ENCODE measurements at places on chromosomes 2 and 18.

DNA sequence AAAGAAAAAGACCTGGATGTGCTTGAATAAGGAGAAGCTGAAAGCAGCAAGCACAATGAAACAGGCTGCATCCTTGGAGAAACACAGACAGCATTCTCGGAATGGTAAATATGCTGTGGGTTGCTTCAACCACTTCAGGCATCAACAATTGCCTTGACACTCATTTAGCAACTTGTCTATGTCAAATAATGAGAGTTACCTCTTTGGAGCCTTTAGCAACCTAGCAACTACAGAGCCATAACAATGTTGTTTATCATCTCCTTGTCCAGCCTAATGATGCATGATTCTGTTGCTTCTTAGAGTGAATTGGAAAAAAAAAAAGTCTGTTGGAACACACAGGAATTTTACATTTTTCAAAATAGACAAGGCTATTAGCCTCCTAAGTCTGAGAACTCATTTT lies 410.6 kb downstream of the PIK3C3 start:
- DNase-seq: no peak

- DNase-seq: no peak
Measured at GRCh38 chr2:195561116-195561921, 95.7 kb upstream of the SLC39A10 start.

GRCh38 chr2:45754131-45755010 lies 102.9 kb downstream of the PRKCE start:
- no peak for DNase-seq

DNA sequence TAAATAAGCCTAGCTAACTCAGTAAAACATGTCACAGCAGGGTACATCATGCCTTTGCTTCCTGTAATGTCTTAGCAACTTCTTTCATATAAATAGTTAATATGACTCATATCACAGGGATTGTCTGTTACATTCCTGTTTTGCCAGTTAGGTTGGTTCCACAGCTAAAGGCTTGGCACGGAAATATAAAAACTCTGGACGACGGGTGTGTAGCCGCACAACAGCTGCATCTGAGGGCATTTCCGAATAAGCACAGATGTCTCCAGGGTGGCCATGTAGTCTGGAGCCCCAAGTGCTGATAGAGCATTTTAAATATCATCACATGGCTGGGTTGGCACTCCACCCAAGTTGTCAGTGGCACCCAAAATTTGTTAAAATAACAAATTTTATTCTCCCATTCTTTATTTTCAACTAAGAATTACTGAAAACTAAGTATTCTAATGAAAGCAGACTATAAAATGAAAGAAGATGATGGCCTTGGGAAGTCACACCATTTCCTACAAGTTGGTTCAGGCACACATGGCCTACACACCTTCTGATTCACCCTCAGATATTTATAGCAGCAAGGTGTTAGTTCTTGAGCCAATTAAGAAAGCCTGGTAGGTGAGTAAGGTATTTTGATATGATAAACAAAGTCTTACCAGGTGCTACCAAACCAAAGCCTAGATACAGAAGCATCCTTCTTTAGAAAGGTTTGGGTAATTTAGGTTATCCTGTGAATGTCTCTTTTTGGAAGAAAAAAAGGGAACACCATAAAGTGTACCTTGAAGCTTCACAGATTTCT lies 61.8 kb upstream of the STK17B start:
- no peak for DNase-seq

DNA sequence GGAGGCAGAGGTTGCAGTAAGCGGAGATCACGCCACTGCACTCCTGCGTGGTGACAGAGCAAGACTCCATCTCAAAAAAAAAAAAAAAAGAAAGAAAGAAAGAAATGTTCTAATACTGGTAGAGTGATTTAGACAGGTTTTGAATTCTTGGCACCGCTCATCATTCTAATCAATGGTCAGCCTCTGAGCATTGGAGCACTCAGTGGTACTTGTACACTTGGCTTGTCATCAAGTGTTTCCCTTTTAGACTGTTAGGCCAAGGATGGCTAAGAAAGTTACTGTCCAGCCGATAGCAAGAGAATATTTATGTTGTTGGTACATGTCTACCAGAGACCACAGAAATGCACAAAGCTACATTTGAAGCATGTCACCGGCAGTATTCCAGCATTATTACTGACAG lies 444.1 kb upstream of the RAB12 start:
- DNase-seq: no peak

GRCh38 chr2:158179660-158180059 lies 78.0 kb downstream of the UPP2 start:
- DNase-seq: no peak

- no peak for DNase-seq
Measured at GRCh38 chr2:134103196-134103595, 150.7 kb upstream of the MGAT5 start.

DNA sequence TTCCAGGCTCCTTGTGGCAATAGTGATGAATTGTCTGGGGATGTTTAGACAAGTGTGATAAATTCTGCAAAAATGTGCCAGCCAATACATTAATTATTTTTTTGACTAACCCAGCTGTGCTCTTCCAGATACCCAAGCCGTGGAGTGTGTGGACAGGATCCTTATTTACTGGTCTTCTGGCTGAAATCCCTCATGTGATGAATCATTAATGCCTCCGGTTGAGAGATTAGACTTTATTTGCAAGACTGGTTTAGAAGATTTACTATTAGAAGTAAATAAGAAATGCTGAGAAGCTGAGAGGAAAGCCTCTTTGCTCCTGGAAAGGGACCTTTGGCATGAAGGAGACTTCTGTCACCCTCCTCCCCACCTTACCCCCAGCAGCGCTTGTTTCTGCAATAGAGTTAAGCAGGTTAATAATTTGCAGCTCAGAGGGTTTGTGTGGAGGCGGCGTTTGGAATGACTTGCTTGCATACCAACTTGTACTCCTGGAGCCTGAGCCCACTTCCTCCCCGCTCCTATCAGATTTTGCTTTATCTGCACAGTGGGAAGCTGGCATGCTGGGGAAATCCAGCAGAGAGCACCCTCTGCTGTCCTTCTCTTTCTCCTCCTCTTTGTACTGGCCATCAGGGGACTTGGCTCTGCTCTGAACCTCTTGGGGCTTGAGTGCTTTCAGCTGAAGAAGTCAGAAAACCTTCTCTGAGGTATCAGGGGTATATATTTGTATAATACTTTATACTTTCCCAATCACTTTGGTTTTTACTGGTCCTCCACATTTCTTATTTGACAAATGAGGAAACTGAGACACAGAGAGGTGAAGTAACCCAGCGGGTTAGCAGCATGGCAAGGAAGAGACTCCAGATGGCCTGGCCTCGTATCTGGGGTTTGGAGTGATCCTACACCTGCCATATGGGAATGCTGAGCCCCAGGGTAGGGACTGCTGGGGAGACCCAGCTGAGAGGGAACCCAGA lies 16.3 kb downstream of the SLC3A1 start:
- DNase-seq: no peak

- no peak for DNase-seq
Measured at GRCh38 chr2:38260972-38261371, 116.1 kb downstream of the ATL2 start.

DNA sequence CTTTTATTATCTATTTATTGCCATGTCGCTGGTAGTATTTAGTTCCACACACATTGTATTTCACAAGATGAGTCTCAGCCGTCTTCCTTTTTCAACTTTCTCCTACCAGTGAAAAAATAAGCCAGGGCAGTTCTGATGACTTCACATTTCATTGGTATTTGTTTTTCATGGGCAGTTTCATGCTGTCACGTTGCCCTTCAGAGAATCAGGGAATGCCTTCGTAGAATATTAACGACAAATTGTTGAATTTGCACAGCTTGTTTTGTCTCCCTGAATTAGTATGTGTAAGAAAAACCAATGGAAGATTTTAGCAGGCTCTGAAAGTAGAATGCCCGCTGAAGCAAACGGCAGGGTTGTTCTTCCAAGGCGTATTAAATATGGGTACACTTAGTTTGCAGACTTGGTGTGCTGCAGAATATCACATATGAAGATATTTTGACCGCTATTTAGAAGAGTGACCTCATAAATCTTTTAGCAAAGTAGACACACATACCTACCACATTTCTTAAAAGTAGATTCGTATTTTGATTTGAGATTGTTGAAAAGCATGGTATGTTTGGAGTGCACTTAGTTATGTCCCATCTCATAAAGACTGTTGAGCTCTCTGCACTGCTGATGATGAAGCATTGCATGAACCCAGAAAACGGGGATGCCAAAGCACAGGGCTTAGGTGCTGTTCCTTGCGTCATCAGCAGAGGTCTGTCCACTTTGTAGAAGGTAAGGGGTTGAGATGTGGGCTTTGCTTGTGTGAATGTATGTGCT lies 2.9 kb downstream of the NEDD4L start:
- DNase-seq: no peak

GRCh38 chr2:145593991-145594614 lies 1074.2 kb upstream of the ZEB2 start:
- no peak for DNase-seq

DNA sequence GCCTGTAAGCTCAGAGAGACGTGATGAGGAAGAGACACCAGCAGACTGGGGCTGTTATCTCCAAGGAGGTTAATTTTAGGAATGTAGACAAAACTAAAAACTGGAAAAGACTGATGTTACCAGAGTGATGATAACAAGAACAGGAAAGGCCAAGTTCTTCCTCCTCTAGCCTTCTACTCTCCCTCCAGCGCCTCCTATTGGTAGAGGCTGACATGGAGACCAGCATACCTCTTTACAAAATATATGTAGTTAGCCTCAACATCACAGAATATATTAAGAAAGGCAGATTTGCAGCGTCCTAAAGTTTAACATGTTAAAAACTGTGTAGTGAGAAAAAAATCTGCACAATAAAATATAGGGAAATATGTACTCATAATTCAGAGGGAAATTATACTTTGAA lies 66.0 kb downstream of the TCF4 start:
- no peak for DNase-seq

- DNase-seq: no peak
Measured at GRCh38 chr18:36624451-36625167, 204.2 kb downstream of the TPGS2 start.

DNA sequence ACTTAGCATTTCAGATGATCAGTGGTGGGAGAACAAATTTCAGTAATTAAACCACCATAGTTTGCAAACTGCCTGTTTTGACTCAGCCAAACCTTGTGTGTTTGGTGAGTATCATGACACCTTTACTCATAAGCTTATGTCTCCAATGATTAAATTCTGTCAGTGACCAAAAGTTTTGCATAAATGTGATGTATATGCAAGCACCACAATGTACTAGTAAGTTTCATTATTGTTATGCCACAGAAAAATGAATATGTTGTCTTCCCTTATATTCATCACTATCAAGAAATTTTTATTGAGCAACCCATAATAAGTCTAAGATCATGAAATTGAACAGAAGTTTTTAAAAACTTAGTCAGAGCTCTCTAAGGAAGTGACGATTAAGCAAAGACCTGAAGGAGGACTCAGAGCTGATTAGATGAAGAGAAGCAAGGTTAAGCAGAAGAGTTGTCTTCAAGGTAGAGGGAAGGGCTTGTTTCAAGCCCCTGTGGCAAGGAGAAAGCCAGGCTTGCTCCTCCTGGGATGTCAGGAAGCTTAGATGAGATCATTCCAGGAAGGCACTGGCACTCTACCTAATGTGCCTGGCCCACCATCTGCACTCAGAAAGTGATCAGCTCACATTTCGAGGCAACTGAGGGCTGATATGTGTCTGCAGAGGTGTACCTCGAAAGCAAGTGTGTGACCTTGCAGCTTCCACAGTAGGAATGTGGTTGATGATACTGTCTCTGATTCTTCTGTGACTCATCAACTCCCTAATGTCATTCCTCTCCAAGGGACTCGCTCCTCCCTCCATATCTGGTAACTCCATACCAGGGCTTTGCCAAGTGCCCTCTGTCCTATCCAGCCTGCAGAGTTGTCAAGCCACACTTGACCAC lies 54.7 kb downstream of the KCTD18 start:
- no peak for DNase-seq

DNA sequence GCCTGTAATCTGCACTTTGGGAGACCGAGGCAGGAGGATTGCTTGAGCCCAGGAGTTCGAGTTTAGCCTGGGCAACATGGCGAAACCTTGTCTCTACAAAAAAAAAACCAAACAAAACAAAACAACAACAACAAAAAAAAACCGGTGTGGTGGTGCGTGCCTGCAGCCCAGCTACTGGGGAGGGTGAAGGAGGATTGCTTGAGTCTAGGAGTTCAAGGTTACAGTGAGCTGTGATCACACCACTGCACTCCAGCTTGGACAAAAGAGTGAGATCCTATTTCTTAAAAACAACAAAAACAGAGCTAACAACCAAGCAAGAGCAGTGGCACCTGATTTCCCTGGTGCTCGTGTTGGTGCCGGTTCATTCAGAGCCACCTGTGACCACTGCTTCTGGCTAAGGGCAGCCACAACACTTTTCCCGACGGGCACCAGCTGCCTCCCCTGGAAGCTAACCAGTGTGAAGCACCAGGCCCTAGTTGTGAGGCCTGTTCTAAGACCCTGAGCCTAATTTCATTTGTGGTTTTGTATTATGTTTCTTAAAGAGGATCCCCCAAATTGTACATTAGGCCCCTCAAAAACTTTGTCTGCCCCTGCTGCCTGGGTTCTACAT lies 1.3 kb downstream of the AOX1 start:
- no peak for DNase-seq

GRCh38 chr2:26652361-26653041 lies 11.3 kb upstream of the CIB4 start:
- no peak for DNase-seq

- DNase-seq: no peak
Measured at GRCh38 chr2:181684454-181685149, 4.3 kb upstream of the NEUROD1 start.

- no peak for DNase-seq
Measured at GRCh38 chr2:207704671-207705070, 6.8 kb upstream of the CCNYL1 start.

GRCh38 chr2:190159453-190159852 lies 96.9 kb upstream of the MSTN start:
- no peak for DNase-seq

DNA sequence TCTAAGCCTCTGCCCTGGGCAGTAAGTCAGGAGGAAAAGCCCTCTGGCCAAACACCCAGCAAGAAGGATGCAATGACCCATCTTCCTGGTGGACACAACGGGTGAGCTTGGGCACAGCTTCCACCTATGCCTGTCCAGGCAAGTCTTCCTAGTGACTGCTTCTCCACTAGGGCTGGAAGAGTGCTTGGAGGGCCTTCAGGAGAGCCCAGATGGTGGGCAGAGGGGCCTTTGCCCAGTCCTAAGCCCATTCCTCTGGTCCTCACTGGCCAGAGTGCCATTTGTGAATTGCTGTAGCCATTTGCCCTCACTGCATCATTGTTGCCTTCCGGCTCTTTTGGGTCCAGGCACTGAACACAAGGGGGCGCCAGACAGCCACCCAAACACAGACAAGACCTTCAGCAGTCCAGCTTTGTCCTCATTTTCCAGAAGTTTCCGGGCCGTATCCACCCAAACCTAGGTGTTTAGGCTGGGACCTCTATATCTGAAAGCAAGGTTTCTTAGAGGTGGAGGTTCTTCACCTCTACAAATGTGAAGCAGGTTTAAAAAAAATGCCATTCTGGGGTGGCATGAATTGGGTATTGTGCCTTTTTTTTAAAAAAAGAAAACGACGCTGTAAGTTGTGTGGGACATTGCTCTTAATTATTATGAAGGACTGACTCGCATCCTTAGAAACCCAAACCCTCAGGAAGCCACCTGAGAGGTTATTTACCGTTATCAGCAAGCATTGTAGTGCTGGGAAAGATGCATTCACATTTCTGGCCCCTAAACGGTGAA lies 29.5 kb downstream of the PAX8 start:
- DNase-seq: peak; percentile 65
